Activated naive CD4-positive, alpha-beta T cell treated with anti-CD3 and anti-CD28 coated beads, Interleukin-2, amount 50 U/mL, for 16 hours (primary cell): ENCODE measurements at places on chromosomes 7 and 10.

DNA sequence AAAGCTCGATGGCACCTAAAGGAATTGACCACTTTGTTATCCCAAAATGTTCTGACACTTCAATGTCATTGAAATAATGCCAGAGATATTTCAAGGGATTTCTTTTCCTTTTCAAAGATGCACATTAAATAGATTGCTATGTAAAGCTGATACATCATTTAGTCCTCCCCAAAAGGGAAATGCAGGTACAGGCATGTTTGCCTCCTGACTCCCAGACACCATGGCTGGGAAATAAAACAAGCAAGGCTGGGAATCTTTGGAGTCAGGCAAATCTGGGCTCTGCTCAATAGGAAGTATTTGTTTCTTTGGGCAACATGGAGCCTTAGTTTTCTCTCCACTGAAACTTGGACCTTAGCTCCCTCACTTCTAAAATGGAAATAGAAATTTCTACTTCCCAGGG, 230.8 kb upstream of the LRRTM3 start:
- DNase-seq, result no peak

DNA sequence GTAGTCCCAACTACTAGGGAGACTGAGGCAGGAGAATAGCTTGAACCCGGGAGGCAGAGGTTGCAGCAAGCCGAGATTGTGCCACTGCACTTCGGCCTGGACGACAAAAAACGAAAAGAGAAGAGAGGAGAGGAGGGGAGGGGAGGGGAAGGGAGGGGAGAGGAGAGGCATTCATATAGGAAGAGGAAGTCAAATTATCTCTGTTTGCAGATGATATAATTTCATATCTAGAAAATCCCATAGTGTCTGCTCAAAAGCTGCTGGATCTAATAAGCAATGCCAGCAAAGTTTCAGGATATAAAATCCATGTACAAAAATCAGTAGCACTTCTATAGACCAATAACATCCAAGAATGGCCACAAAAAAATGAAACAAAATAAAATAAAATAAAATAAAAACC, 120.3 kb downstream of the LMBR1 start:
- no peak for DNase-seq

DNA sequence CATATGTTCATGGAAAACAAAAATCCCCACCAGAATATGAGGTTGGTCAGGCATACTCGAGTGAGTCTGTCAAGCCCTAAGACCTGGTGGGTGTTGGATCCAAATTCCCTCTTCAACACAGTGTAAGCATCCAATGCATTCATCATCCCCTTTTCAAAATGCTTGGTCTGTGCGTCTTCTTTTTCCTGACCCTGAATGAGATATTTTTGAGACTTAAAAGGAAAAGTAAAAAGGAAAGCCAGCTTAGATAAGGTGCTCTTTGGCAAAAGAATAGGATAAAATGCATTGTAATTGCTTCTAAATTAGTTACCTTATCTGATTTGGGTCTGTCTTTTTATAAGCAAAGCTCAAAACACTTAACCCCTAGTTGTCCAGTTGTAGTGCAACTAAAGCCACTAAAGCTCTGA, 331.5 kb downstream of the PTEN start:
- DNase-seq, result no peak

GRCh38 chr10:131025333-131025732, 286.2 kb downstream of the TCERG1L start:
- DNase-seq, result no peak

GRCh38 chr7:36690041-36690440, 34.3 kb downstream of the AOAH start:
- no peak for DNase-seq

DNA sequence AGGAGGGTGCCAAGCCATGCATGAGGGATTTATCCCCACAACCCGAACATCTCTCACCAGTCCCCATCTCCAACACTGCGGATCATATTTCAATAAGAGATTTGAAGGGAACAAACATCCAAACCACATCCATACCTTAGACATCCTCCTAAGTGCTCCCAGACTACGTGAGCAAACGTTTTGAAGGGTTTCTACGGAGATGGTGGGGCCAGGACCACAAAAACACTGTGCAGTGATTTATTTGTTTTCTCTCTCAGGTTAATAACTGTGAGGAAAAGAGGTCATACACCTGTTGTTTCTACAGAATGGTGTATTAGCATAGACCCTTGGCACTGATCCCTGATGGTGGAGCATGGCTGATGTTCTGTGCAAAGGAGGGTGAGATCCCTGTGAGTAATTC, 277.8 kb downstream of the FRMD4A start:
- DNase-seq, result no peak
